Suppressor macrophage (primary cell): ENCODE measurements at places on chromosomes 12 and 14.

DNA sequence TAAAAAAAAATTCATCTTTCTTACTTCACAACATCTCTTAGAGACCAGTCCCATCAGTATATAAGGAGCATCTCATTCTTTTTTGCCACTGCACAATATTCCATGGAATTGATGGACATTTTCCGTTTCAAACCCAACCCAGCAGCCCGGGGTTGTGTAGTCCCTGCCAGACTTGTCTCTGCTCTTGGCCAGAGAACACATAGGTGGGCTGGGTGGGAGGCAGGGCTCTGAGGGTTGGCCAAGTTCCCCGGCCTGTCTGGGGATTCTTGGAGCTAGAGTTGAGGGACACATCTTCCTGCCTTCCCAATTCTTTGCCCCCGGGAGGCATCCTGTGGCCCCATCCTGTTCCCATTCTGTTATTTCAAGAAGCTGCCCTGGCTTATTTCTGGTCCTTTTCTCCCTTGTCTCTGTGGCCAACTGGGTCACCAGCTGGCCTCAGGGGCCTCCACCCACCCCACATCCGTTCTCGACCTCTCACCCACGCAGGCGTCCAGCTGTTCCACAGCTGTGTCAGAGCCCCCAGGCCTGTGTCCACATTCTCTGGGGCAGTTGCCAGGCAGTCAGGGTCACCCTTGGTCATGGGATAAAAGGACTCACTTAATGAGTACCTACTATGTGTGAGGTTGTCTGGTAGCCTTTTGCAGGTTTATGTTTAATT lies 52.0 kb upstream of the CCDC63 start:
- no peak for DNase-seq

- DNase-seq = no peak
Measured at GRCh38 chr12:61367281-61367785, 892.9 kb upstream of the USP15 start.

- no peak for DNase-seq
Measured at GRCh38 chr12:31021181-31021580, 52.5 kb upstream of the DDX11 start.

- DNase-seq = no peak
Measured at GRCh38 chr14:81801921-81802320, 268.3 kb upstream of the SEL1L start.

DNA sequence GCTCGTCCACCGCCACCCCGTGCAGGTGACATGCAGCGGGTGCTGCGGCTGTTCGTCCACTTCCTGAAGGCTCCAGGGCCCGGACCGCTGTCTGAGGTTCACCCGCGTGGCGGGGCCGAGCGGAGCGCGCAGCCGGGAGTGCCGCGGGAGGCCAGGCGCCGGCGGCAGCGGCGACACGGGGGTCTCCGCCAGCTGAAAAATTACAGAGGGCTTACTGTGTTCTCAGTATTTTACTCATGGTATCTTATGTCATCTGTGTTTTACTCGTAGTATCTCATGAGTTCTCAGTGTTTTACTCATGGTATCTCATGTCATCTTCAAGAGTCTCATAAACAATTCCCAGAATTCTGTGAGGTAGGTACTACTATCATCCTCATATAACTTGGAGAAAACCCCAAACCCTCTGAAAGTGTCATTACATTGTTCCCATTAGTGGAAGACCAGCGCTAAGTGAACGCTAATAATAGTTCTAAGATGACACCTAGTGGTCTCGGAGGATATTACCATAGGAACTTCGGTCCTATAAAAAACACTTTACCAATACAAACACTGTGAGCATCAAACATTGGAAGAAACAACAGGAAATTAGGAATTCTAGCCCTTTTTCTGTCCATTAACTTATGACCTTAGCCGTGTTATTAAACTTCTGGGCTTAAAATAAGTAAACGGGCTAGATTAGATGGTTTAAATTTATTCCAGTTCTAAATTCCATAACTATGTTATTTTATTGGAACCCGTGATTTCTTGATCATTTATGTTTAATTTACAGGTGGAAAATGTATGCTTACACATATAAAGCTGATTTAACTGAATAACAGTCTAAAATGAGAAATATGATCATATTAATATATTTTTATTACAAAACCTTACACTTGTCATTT lies 32.4 kb downstream of the AK7 start:
- peak; percentile 82 for DNase-seq

DNA sequence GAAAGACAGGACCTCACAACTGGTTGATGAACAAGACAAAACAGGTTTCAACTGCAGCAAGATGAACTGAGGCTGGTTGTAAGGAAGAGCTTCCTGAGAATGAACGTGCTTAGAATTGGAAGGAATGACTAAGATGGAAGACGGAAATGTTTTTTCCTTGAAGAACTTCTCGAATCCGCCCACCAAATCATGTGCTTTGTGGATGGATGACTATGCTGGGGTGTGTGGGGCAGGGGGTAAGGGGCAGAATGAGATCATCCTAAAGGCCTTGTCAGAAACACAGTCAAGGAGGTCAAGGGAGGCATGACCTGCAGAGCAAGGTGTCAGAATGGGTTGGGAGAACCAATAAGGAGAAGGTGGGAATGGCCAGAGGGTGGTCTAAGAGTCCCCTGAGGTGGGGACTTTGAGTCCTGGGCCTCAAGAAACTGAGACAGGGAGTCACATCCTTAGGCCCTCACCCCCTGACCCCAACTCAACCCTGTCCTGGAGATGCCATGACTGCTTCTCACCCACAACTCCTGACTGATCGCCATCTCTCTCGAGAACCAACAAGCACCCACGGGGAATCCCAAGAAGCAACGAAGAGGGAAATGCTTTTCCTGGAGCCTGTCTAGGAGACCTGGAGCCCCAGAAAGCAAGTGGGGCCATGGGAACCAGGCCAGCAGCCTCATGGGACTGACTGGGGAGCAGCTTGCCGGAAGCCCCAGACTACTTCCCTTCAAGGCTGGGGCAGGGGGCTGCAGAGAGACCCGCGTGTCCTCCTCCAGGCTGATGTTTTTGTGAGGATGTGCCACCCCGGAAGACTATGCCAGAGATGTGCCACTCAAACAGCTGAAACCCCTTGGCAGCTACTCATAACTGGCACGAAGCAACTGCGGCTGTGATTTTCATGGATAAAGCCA lies 84.0 kb downstream of the ACTN1 start:
- peak; percentile 52 for DNase-seq
